ENCODE measurements at places on chromosomes 16 and 17.

GRCh38 chr17:5220074-5220473 is 14.6 kb downstream of the SCIMP start:
- no peak for DNase-seq

- DNase-seq = no peak
These were observed 55.3 kb downstream of the CLUH start for GRCh38 chr17:2656283-2656682.

GRCh38 chr17:78197147-78197832 is 10.1 kb downstream of the AFMID start:
- DNase-seq = no peak

DNA sequence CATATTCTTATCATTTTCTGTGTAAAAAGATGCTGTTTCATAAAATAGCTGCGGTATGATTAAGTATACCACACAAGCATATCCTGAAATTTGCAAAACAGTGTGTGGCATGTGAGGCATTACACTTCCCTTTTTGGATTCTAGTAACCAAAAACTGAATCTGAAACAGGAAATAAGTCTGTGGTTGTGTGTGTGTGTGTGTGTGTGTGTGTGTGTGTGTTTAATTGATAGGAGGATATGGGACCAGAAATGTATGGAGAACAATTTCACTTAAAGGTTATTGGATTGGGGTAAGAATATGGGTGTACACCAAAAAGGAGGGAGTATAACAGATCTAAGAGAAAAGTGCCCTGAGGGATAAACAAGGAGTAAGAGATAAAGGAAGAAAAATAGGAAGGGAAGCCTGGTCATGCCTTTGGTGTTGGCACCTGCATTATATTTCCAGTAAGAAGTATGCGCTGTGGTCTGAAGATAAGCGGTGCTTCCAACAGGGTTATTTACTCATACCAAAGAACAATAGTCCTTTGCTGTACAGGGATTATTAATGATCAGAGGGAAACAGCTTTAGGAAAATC is 4.0 kb downstream of the LYRM1 start:
- no peak for DNase-seq

GRCh38 chr17:40958086-40958953 is 8.4 kb downstream of the KRT39 start:
- DNase-seq = no peak

All from activated T-cell treated with anti-CD3 and anti-CD28 coated beads for 48 hours (primary cell).